ENCODE measurements at places on chromosomes 5 and 9. TPM values are rescaled to one million over a fixed set of nuclear protein-coding genes. Genes with fewer than 3 reads are reported as not detected.

Gene PTGES
- total RNA-seq = 31.2 TPM

Gene FBXL17
- total RNA-seq = 11.8 TPM

Gene ELAVL2
- 0.95 TPM for total RNA-seq

Gene SEMA4D
- 16.7 TPM for total RNA-seq

Gene SPINK7
- total RNA-seq = 264 TPM

Gene TYRP1
- not detected for total RNA-seq

Gene PCDHA4
- total RNA-seq = 0.19 TPM

Gene LVRN
- 2.9 TPM for total RNA-seq

Gene PTGS1
- total RNA-seq = 36.1 TPM

Gene CACNA1B
- not detected for total RNA-seq

Gene PCDHGA4
- total RNA-seq = 1.6 TPM

Gene IFNK
- not detected for total RNA-seq

Gene FAXDC2
- 2.4 TPM for total RNA-seq

Gene PCDHGA12
- total RNA-seq = 2.4 TPM

Gene OBP2B
- not detected for total RNA-seq

Gene ROPN1L
- not detected for total RNA-seq

Measured in esophagus squamous epithelium (tissue), 5 donors.